ENCODE measurements at places on chromosomes 1 and 21. TPM values are rescaled to one million over a fixed set of nuclear protein-coding genes. Genes with fewer than 3 reads are reported as not detected.

C1orf226 gene
- 9.8 TPM for total RNA-seq

SPOCD1 gene
- total RNA-seq, result 0.56 TPM

CELA3A gene
- total RNA-seq, result not detected

BMP8A gene
- total RNA-seq, result 0.19 TPM

NKAIN1 gene
- total RNA-seq, result 73.2 TPM

OR6Y1 gene
- total RNA-seq, result not detected

SPRR1B gene
- not detected for total RNA-seq

VHLL gene
- 0.77 TPM for total RNA-seq

GRCh38 chr1:85224295-85224694, 23.5 kb upstream of the SYDE2 start:
- no peaks in the 10 kb centered on the region for H3K36me3 ChIP-seq
- DNase-seq, result no peak
- peaks cover 2% of the 10 kb centered on the region for H3K27me3 ChIP-seq
- H3K4me3 ChIP-seq, result no peak overlapping the region

DNA sequence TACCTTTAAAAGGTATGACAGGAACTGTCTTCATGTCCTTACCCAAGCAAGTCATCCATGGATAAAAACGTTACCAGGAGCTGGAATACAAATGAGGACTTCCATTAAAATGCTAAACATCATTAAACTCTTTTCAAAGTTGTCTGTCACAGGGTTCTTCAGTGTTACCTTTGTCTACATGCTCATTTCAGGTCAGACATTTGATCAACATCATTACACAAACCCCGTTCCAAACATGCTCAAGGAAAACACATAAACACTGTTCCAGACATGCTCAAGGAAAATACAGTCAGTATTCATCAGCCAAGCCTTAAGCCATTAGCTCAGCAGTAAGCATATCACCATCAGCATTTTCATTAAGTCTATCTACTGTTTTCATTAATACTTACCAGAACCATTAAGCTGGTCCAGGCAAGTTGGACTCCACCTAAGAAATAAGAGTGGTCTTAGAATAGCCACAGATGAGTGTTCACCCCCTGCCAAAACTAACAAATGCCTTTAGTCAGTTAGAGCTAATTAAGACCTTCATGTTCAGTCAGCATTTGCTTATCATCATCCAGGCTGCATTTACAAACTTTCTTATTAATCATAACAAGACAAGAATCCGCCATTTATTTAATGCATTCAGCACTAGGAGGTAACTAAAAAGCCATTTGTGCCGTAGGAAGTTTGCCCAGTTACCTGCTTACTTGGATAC, 2.2 kb downstream of the GAS5 start:
- peaks cover 8% of the 10 kb centered on the region for H3K27me3 ChIP-seq
- H3K4me3 ChIP-seq, result peak overlapping the region; percentile 100
- DNase-seq, result no peak
- H3K36me3 ChIP-seq, result peaks cover 49% of the 10 kb centered on the region
- peak overlapping the region; percentile 91 for H3K27ac ChIP-seq

- no peaks in the 10 kb centered on the region for H3K4me1 ChIP-seq
- H3K4me3 ChIP-seq, result no peak overlapping the region
- no peaks in the 10 kb centered on the region for H3K27me3 ChIP-seq
- no peak overlapping the region for H3K27ac ChIP-seq
- H3K36me3 ChIP-seq, result peaks cover 19% of the 10 kb centered on the region
- no peak for DNase-seq
Measured at GRCh38 chr1:66413838-66414175, 120.1 kb upstream of the SGIP1 start.

DNA sequence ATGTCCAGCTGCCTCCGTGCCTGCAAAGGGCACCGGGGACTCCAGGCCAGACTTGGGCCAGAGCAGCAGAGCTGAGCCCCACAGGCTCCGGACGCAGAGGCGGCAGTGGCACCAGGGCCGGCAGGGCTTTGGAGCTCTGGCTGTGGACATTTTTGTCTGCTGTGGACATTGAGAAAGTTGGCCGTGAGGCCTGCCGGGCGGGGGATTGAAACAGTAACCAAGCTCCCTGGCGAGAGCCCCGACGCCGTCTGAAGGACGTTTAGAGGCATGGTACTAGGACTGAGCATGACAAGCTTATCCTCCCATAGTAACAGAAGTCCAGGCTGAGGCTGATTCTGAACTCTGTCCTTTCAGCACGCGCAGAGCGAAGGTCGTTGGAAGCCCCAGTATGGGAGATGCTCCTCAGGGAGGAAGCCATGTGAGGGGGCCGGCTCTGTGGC, 323.8 kb downstream of the AMY1C start:
- H3K4me1 ChIP-seq, result no peaks in the 10 kb centered on the region
- no peaks in the 10 kb centered on the region for H3K36me3 ChIP-seq
- H3K27me3 ChIP-seq, result no peaks in the 10 kb centered on the region
- H3K27ac ChIP-seq, result no peak overlapping the region
- no peak overlapping the region for H3K4me3 ChIP-seq
- DNase-seq, result no peak

GRCh38 chr1:99727575-99728185, 38.8 kb downstream of the FRRS1 start:
- peaks cover 13% of the 10 kb centered on the region for H3K4me1 ChIP-seq
- H3K27ac ChIP-seq, result no peak overlapping the region
- no peaks in the 10 kb centered on the region for H3K27me3 ChIP-seq
- no peaks in the 10 kb centered on the region for H3K36me3 ChIP-seq

- no peaks in the 10 kb centered on the region for H3K27me3 ChIP-seq
- peak overlapping the region; percentile 3 for H3K4me3 ChIP-seq
- H3K4me1 ChIP-seq, result peaks cover 65% of the 10 kb centered on the region
Measured at GRCh38 chr21:15003463-15004135, 61.2 kb downstream of the NRIP1 start.

DNA sequence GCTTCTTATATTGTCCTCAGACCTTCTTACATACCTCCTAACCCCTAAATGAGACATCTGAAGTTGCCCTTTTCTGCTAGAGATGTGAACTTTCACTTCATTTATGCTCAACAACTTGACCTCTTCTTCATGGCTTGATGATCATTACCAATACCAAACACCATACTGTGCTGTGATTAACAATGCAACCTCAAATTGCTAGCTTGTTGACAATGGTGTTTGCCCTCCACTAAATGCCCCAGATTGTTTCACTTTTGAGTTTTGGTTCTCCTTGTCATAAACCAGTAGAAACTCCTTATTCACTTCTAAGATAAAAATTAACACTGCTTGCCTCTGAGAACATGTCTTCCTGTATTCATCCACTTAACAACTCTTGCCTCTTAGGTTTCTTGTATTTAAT, 5.6 kb downstream of the JAK1 start:
- DNase-seq, result no peak
- no peak overlapping the region for H3K27ac ChIP-seq
- peaks cover 21% of the 10 kb centered on the region for H3K27me3 ChIP-seq
- H3K4me1 ChIP-seq, result peaks cover 13% of the 10 kb centered on the region
- H3K4me3 ChIP-seq, result no peak overlapping the region

DNA sequence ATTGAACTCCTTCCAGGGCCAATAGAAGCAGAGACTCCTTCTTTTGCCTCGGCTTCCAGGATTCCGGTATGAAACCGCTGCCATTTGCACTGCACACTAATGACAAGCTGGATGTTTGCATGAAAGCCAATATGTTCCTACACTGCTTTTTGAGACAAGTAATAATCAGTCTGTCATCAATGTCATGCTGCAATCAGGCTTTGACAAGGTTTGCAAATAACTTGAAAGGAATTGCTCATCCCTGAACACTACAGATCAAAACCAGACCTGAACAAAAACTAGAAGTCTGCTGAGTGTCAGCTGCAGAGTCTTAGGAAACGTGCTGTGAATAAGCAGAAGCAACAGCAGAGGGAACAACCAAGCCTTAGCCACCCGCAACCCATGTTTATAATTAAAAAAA, 720.7 kb upstream of the CXADR start:
- DNase-seq, result no peak
- H3K36me3 ChIP-seq, result no peaks in the 10 kb centered on the region
- H3K4me1 ChIP-seq, result peaks cover 3% of the 10 kb centered on the region
- no peaks in the 10 kb centered on the region for H3K27me3 ChIP-seq
- no peak overlapping the region for H3K4me3 ChIP-seq
- H3K27ac ChIP-seq, result no peak overlapping the region

GRCh38 chr1:215079456-215079855, 3.1 kb upstream of the KCNK2 start:
- H3K27me3 ChIP-seq, result peaks cover 50% of the 10 kb centered on the region
- H3K4me1 ChIP-seq, result peaks cover 6% of the 10 kb centered on the region
- H3K27ac ChIP-seq, result no peak overlapping the region
- no peaks in the 10 kb centered on the region for H3K36me3 ChIP-seq
- no peak overlapping the region for H3K4me3 ChIP-seq
- DNase-seq, result no peak

DNA sequence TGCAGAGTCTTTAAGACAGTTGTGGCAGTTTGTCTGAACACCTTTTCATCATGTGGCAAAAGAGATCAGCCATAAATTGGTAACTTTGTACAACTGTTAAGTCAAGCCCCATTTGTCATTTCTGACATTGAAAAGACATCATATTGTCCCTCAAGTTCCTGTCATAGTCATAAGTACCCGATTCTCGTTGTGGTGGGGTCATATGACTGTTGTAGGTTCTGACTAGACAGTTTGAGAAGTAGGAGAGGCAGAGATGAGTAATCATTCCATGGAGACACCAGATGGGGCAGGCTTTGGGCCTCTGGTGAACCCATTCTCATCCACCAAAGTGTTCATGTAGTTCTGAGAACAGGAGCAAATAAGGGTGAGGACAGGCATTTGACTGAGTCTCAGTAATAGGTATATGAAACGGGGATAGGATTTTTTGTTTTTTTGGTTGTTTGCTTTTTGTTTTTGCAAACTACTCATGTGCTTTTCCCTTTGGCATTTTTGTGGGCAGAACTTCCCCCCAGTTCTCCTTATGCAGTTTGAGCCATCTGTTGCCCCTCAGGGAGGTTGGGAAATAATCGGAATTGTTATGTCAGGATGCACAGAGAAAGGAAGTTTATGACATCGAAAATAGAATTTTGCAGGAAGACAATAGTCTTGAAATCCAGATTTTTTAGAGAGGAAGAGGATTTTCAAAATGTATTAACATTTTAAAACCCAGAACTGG, 86.9 kb upstream of the KCNE2 start:
- H3K36me3 ChIP-seq, result no peaks in the 10 kb centered on the region
- no peak for DNase-seq
- H3K4me1 ChIP-seq, result peaks cover 9% of the 10 kb centered on the region
- H3K27ac ChIP-seq, result no peak overlapping the region
- H3K27me3 ChIP-seq, result no peaks in the 10 kb centered on the region

DNA sequence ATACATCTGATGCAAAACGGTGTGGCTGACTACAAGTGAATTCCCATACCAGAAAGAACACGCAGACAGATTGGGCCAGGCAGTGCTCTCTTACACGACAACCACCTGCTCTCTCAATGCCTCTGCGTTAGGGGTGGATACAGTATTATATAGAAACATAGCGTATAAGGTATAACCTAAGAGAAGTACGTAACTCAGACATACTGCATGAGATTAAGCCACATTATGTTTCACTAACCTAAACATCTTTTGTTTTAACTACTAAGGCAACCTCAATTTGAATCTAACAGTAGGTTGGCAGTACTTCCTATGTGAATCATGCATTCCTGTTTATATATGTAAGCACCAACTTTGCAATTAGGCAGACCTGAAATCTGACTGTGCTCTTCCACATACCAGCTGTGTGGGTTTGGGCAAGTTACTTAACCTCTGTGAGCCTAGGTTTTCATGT, 58.1 kb upstream of the COA6 start:
- no peak for DNase-seq
- no peaks in the 10 kb centered on the region for H3K36me3 ChIP-seq
- H3K4me1 ChIP-seq, result peaks cover 6% of the 10 kb centered on the region
- no peak overlapping the region for H3K27ac ChIP-seq

- peaks cover 16% of the 10 kb centered on the region for H3K4me1 ChIP-seq
- no peak for DNase-seq
- peaks cover 23% of the 10 kb centered on the region for H3K36me3 ChIP-seq
- H3K27ac ChIP-seq, result no peak overlapping the region
- H3K4me3 ChIP-seq, result no peak overlapping the region
Measured at GRCh38 chr1:160325252-160325651, 17.8 kb downstream of the COPA start.

- H3K4me1 ChIP-seq, result peaks cover 11% of the 10 kb centered on the region
- no peak overlapping the region for H3K27ac ChIP-seq
- no peak for DNase-seq
- no peak overlapping the region for H3K4me3 ChIP-seq
- H3K27me3 ChIP-seq, result peaks cover under 1% of the 10 kb centered on the region
Measured at GRCh38 chr1:101181930-101182329, 54.9 kb upstream of the S1PR1 start.

- peaks cover 20% of the 10 kb centered on the region for H3K4me1 ChIP-seq
- H3K27me3 ChIP-seq, result no peaks in the 10 kb centered on the region
- no peak overlapping the region for H3K4me3 ChIP-seq
- no peak for DNase-seq
Measured at GRCh38 chr1:10042746-10043145, 10.0 kb downstream of the UBE4B start.

GRCh38 chr1:160625725-160626498, 20.9 kb downstream of the SLAMF1 start:
- H3K27me3 ChIP-seq, result peaks cover 2% of the 10 kb centered on the region
- H3K27ac ChIP-seq, result no peak overlapping the region
- DNase-seq, result no peak
- H3K4me3 ChIP-seq, result no peak overlapping the region
- H3K36me3 ChIP-seq, result no peaks in the 10 kb centered on the region

DNA sequence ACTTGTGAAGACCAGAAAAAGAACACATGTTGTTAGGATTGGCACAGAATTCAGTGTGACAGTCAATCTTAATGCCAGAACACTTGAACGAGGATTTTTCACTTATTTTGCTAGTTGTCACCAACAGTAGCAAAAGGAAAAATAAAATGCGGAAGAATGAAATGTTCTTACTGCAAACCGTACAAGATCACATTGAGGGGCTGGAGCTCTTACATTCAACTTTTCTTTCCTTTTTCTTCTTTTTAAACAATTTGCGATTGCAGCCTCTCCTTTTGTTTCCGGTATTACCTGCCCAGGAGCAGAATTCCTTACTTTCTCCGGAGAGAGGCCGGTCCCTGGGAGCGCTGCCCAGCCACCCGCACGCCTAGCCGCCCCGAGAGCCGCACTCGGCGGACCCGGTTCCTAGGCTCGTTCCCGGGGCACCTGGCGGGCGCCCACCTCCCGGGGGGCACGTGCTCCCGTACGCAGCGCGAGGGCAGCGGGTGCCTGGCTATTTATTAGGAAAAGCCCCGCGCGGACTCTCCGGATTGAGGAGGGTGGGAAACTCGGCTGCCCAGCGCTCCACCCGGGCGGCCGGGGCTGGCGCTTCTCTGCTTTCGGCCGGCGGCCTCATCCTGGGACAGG, 1.2 kb upstream of the CAMTA1 start:
- peaks cover 3% of the 10 kb centered on the region for H3K27me3 ChIP-seq
